ENCODE measurements at places on chromosomes 2 and 18.
A peak's percentile ranks its signal among the peaks of the same experiment; 100 is the strongest.

GRCh38 chr2:101188683-101189405, 37.7 kb upstream of the TBC1D8 start:
- DNase-seq = peak; percentile 21

- no peak for DNase-seq
Observed at GRCh38 chr18:12911929-12912703, 28.1 kb upstream of the PTPN2 start.

GRCh38 chr18:51196811-51197660, 445 bp downstream of the MEX3C start:
- DNase-seq = peak; percentile 76

DNA sequence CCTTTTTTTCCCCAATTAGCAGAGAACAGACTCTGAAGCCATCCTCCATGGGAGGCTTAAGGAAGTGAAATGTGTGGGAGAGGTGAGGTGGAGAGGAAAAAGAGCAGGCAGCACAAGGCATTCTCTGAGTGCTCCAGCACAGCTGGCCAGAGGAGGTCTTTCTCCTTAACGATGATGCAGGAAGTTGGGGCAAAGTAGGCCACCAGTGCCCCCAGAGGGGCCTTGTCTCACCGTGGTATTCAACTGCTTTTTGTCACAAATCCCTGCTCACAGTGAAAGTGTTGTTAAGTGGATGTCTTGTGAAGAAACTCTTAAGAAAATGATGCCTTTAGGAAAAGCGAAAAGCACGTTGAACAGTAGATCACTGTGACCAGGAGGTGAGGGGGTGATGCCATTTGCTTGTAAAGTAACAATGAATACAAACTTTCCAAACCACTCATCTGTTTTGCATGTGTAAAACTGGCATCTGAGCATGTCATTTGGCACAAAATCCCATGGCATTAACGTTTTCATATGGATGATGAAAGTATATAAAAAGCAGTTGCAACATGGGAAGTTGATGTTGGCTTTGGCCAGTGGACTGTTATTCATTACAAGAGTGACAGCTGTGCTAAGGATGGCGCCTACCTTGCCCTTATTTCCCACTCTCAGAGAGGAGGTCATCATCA, 49.2 kb upstream of the CDC42EP3 start:
- DNase-seq = no peak

GRCh38 chr2:183037074-183037552, 1.1 kb downstream of the NCKAP1 start:
- no peak for DNase-seq

DNA sequence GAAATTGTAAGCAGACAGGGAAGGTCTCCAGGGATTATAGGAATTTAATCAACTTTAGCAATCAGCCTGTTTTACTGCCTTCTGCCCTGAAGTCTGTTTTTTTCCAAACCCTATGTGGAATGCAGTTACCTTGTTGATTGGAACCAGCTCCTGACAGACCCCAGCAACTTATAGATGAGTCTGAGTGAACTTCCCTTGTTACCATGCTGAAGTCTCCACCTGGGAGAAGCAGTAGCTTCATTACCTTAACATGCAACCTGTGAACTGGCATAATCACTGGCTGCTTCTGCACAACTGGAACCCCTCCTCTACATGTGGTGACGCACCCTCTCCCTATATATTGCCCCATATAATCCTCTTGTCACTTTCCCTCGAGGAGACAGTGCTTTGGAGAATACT, 226.3 kb upstream of the SPOPL start:
- no peak for DNase-seq

- no peak for DNase-seq
Observed at GRCh38 chr2:238137885-238138284, 583 bp upstream of the KLHL30 start.

DNA sequence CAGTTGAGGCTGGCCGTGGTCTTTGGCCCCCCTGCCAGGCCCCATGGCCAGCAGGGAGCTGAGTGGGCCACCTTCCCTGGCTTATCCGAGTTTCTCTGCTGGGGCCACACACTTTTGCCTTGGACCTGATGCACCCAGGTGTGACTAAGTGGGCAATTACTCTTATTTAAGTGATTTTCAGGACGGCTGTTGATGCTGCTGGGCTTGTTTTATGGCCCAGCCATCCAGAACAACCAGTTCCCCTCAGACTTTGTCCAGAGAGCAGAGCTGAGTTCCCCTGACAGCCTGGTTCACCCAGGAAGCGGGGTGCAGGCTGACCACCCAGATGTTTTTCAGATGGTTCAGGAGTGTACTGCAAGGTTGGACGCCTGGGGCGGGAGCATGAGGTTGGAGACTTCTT, 68.8 kb downstream of the GLI2 start:
- DNase-seq = no peak
